ENCODE measurements at places on chromosomes 6 and 20. TPM values are rescaled to one million over a fixed set of nuclear protein-coding genes. Genes with fewer than 3 reads are reported as not detected.

DNA sequence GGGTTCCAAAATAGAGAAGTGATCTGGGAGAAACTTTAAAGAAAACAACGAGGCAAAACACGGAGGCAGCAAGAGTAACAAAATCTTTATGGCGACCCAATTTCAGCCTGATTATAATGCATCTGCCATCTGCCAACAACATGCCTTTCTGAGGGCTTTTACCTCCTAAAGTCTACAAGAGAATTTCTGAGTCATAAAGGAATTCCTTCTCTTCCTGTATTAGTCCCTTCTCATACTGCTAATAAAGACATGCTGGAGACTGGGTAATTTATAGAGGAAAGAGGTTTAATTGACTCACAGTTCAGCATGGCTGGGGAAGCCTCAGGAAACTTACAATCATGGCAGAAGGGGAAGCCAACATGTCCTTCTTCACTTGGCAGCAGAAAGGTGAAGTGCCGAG lies 226.6 kb downstream of the HACE1 start:
- no peak for DNase-seq

DNA sequence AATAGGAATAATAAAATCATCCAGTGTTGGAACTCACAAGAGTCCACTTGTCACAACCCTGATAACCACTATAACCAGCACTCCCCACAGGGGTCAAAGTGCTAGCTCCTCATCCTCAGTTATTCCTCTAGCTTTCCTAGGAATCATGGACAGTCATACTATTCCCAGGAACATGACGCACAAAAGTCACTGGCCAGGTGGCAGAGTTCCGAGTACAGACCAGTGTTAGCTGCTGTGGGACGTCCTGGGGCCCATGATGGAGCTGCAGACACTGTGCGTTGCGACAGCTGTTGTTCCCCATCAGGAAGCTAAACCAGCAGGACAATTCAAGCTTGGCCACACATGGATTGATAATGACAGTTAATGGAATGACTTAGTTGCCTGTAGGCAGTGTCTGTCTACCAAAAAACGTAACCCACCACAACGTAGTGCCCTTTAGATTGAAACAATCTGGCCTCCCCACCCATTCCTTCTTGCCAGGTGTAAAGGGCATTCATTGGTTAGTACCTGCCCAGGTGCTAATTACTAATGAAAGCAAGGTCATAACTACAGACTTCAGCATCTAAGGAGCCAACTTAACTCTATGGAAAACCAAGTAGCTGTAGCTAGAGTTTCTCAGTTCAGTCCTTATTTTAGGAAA lies 17.4 kb downstream of the EZR start:
- DNase-seq, result no peak

- DNase-seq, result no peak
These were observed 1164.5 kb upstream of the CITED2 start for GRCh38 chr6:140538926-140539325.

GRCh38 chr6:140641412-140641811 lies 1267.0 kb upstream of the CITED2 start:
- no peak for DNase-seq

- DNase-seq, result no peak
These were observed 18.1 kb downstream of the PLEKHG1 start for GRCh38 chr6:150617496-150618460.

- DNase-seq, result peak; percentile 77
These were observed 14.2 kb downstream of the MMP24OS start for GRCh38 chr20:35263532-35264341.

GRCh38 chr6:56863366-56863765 lies 91.5 kb upstream of the BEND6 start:
- DNase-seq, result no peak

GRCh38 chr6:1817033-1817761 lies 207.5 kb downstream of the FOXC1 start:
- DNase-seq, result no peak

- DNase-seq, result no peak
These were observed 105.0 kb downstream of the PTPRK start for GRCh38 chr6:128415387-128415786.

- no peak for DNase-seq
These were observed 688.4 kb downstream of the HTR1B start for GRCh38 chr6:76774781-76775384.

DNA sequence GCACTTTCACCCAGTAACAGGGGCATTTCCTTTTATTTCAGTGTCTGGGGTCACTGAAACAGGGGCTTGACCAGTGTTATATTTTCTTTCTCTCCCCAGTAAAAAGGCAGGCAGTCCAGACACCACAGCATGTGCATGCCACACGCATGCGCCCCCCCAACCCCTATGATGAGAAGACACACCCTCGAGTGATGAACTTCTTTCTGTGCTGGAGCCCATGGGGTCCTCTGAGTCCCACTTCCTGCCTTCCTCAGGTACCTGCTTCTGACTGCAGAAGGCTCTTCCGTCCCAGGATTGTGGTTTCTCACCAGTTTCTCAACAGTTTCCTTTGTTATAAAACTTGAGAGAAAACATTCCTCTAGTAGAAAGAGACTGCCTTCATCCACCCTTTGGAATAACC lies 45.7 kb upstream of the TMEM181 start:
- no peak for DNase-seq

GRCh38 chr20:37524859-37525708 lies 2.6 kb downstream of the BLCAP start:
- DNase-seq, result no peak

GRCh38 chr20:5092765-5093339 lies 26.9 kb downstream of the PCNA start:
- no peak for DNase-seq

DNA sequence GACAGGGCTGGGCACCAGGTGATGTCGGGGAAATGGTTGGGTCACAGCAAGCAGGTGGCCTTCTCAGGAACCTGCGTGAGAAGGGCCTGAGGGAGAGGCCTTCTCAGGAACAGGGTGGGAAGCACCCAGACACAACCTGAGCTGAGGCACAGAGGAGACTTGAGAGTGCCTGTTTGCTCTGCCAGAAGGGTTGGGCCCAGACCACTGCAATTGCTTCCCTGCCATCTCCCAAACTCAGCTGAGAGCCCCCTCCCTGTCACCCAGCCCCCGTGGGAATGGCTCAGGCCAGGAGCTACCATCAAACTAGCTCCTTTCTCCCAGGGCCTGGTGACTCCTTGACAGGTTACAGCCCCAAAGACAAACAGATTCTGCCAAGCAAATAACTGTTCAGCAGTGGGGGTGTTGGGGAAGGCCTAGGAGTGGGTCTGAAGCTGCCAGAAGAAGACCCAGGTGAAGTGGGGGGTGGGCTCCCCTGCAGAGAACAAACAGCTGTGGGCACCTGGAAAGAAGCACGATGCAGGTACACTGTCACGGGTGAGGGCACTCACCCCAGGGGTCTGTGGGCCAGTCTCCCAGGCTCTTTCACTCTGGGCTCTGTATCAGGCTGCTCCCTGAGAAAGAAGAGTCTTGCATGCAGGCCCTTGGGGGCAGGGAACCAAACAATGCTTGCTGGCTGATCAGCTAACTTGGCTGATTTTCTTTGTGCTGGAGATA lies 30.4 kb upstream of the SPDEF start:
- DNase-seq, result no peak

DNA sequence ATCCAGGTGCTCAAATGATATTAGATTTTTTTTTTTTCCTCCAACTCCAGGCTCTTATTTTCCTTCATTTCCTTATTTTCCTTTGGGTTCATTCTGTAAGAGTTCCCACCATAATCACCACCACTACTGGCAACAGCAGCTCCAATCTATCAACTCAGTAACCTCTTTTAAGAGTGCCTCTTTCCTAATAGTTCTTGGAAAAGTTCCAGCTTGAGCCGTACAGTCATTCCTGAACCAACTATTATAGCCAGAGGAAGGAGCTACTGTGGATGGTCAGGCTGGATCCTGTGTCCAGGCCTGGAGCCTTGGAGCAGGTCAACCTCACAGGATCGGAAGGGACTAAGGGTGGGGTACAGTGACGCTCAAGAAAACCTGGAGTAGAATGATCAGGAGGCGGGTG lies 4.2 kb upstream of the ANGPT4 start:
- no peak for DNase-seq

GRCh38 chr6:156564807-156565149 lies 212.4 kb upstream of the ARID1B start:
- DNase-seq, result no peak

DNA sequence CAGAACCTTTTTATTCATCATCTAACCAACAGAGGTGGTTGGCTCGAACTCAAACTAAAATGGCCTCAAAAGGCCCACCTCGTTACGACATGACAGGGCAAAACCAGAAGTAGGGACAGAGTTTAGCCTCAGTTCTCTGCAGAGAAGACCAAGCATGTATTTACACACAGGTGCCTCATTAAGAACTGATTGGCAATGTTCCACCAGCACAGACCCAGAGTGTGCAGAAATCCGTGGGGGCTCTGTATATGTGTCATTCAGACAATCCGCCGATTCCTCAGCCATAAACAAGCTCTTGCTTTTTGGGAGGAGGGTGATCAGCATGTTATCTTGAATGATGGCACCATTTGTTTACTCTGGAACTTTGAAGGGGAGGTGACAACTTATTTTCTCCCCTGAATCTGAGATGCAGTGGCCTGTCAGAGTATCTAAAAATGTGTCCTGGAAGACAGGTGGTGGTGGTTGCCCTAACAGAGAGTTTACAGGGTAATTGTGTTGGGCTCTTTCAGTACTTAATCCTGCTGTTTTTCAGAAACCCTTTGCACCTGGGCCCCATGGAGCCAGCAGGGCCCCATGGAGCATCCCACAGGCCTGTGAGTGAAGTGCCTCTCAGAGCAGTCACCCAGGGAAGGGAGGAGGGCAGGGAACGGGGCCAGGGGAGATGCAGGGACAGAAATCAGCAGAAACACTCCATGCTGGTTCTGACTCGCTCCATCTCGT lies 29.1 kb upstream of the C20orf203 start:
- DNase-seq, result no peak

GRCh38 chr6:130018744-130019325 lies 454 bp downstream of the L3MBTL3 start:
- peak; percentile 55 for DNase-seq

DNA sequence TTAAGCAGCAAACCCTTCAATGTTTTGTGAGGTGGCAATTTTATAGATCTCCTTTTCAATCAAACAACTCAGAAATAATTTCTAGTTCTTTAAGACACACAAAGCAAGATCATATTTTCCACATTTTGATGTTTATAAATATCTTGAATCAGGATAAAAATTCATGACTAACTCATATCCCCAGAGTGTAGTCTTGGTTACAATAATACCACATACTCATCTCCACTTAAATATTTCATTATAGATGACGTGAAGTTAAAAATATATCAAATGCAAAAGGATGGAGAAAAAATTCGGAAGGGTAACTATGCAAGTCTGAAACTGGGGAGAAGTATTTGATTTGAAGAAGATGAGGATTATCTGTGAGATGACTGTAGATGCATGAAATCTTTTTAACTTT lies 59.8 kb upstream of the HIVEP1 start:
- DNase-seq, result no peak

GRCh38 chr20:10263385-10264165 lies 44.9 kb downstream of the SNAP25 start:
- DNase-seq, result no peak

- no peak for DNase-seq
These were observed 204.2 kb downstream of the KCNQ5 start for GRCh38 chr6:72826037-72826436.

- no peak for DNase-seq
These were observed 173.2 kb downstream of the DOK5 start for GRCh38 chr20:54648421-54649142.

DNA sequence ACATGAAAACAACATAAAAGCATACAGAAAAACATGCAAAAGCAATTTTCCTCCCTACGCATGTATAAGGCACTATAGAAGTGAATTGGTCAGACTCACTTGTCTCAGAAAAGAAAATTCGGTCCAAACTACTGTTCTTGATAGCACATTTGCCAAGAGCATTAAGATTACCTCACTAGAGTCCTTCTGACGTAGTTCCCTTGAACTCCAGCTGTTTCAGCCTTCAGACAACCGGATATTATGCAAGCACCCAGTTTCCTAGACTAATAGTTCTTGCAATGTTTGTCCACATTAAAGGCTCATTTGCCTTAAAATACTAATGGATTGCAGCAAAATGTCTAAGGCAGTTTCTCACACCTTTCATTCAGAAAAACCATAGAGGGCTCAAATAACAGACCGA lies 2.5 kb upstream of the CASS4 start:
- DNase-seq, result no peak

The CAGE1 gene
- total RNA-seq, result not detected

The NAA20 gene
- 69.8 TPM for total RNA-seq

The ZNF341 gene
- total RNA-seq, result 5.6 TPM

The FOXF2 gene
- 13.2 TPM for total RNA-seq

The SOX18 gene
- total RNA-seq, result 48.3 TPM

The SLC32A1 gene
- not detected for total RNA-seq

The HNF4A gene
- total RNA-seq, result 0.18 TPM

The ECT2L gene
- total RNA-seq, result 3.9 TPM

The NAPB gene
- total RNA-seq, result 11.0 TPM
